Pancreas (tissue), 10 donors: ENCODE measurements at places on chromosomes 13 and 19. TPM values are rescaled to one million over a fixed set of nuclear protein-coding genes. Genes with fewer than 3 reads are reported as not detected.

Gene VMAC
- polyA plus RNA-seq: 4.0 TPM

Gene POU4F1
- polyA plus RNA-seq: 0.02 TPM

Gene SULT2A1
- polyA plus RNA-seq: not detected

Gene ZIC5
- not detected for polyA plus RNA-seq

Gene TRPM4
- polyA plus RNA-seq: 47.1 TPM

Gene TUBA3C
- polyA plus RNA-seq: not detected

Gene C19orf67
- not detected for polyA plus RNA-seq

Gene PRTN3
- not detected for polyA plus RNA-seq

Gene RFX1
- 55.6 TPM for polyA plus RNA-seq
